NCI-H446 treated with DMSO at 0.1 percent for 48 hours (cell line): ENCODE measurements at places on chromosomes 4 and X.

- no peak for DNase-seq
These were observed 206.2 kb downstream of the TENM3 start for GRCh38 chr4:182449186-182449929.

DNA sequence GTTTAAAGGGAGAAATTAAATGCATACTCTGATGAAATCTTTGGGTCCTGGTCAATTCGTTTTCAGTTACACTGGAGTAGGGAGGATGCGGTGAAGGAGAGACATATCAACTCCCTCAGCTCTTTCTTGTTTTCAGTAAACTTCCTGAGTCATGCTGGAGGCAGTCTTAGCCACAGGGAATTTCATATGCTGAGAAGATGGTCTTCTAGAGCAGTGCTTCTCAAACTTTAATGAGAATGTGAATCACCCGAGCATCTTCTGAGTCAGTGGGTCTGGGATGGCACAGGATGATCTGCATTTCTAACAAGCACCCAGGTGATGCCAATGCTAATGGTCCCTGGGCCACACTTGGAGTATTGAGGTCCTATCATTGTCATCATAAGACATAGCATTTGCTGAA is 214.5 kb downstream of the KIT start:
- DNase-seq: no peak

DNA sequence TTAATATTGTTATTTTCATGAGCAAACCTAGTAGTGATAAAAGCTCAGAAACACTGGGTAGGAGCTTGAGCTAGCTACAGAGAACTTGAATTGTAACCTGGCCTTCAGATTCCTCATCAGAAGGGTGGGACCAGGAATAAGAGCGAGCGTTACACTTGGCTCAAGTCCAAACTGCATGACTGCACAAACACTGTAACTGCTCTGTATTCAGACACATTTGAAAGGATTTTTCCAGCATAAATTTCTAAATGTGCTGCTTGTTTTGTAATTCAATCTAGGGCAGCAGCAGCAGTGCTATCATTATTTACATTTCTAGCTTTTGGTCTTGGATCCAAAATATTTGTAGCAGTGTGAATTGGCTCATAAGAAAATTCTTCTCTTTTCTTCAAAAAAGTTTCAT is 133.0 kb upstream of the TMLHE start:
- DNase-seq: no peak

GRCh38 chrX:39476604-39477021 is 621.1 kb downstream of the BCOR start:
- DNase-seq: no peak

- DNase-seq: no peak
These were observed 33.8 kb downstream of the CRLF2 start for GRCh38 chrX:1178580-1179057.

- no peak for DNase-seq
These were observed 416.3 kb downstream of the PCDH10 start for GRCh38 chr4:133565379-133565778.
